ENCODE measurements at places on chromosomes 2 and 18. TPM values are rescaled to one million over a fixed set of nuclear protein-coding genes. Genes with fewer than 3 reads are reported as not detected.

COLEC11 gene
- 0.56 TPM for polyA plus RNA-seq

PSMD1 gene
- polyA plus RNA-seq: 69.0 TPM

LOXHD1 gene
- 2.8 TPM for polyA plus RNA-seq

PCBP1 gene
- polyA plus RNA-seq: 290 TPM

CXCR2 gene
- 0.18 TPM for polyA plus RNA-seq

SERPINB7 gene
- 0.35 TPM for polyA plus RNA-seq

CCDC74A gene
- polyA plus RNA-seq: 2.0 TPM

DAW1 gene
- polyA plus RNA-seq: not detected

DYNAP gene
- not detected for polyA plus RNA-seq

TCF4 gene
- polyA plus RNA-seq: 105 TPM

PSMA8 gene
- polyA plus RNA-seq: not detected

NAGK gene
- 81.5 TPM for polyA plus RNA-seq

NOSTRIN gene
- 9.6 TPM for polyA plus RNA-seq

CYBRD1 gene
- polyA plus RNA-seq: 73.0 TPM

SCYGR4 gene
- polyA plus RNA-seq: not detected

RAX gene
- polyA plus RNA-seq: not detected

COMMD1 gene
- 43.4 TPM for polyA plus RNA-seq

ANKZF1 gene
- polyA plus RNA-seq: 29.5 TPM

DNA sequence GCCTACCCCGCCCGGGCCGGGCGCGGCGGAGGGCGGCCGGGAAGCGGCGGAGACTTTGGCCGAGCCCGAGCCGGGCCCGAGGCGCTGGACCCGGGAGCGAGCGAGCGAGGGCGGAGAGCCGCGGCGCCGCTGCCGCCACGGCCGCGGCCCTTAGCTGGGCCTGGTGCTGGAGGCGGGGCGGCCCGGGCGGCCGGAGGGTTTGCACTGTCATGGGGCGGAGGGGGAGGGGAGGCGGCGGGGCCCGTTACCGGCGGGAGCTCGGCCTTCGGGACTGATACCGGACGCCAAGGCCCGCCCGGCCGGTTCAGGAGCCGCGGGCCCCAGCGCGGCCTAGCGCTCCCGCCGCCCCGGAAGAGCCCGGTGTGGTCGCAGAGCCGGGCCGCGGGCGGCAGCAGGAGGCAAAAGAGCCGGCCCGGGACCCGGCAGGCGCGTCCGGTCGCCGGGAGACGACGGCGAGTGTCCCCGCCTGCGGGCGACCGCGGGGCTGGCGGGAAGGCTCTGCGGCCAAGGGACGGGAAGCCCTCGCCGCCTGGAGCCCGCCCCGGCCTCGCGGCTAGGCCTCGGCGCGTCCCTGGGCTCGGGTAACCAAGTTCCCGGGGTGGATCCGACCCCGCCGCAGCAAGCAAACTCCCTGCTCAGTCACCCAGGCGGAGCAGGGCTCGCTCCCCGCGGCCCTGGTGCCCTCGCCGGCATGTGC, 697 bp downstream of the KCMF1 start:
- DNase-seq: peak; percentile 63

- DNase-seq: no peak
Observed at GRCh38 chr2:46082531-46083485, 214.4 kb upstream of the EPAS1 start.

- DNase-seq: no peak
Observed at GRCh38 chr2:135685361-135685760, 56.3 kb upstream of the UBXN4 start.

DNA sequence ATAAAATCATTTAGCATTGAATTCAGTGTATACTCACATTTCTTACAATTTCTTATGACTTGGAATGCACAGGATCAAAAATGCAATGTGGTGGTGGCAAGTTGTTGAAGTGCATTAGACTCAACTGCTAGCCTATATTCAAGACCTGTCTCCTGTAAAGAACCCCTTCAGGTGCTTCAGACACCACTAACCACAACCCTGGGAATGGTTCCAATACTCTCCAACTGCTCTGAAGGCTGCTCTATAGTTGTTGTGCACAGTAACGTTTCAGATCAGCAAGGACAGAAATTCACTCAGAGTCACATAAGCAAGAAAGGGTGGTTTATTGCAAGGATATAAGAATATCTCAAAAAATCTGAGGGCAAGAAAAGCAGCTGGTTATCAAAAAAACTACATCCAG, 6.5 kb downstream of the GKN1 start:
- DNase-seq: no peak

DNA sequence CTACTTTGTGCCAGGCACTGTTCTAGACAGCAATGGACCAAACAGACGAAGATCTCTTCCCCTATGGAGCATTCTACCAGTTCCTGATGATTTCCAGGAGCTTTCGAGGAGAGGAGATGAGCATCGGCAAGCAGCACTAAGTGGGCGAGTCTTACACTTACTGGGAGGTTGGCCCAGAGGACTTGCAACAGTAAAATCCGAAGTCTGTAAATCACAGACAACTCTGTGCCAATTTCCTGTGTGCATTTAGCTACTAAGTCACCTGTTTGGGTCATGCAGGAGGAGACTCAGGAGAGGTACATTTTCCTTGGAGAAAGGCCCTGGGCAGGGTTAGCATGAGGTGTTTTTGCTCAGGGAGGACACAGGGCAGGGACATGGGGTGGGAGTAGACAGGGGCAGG, 58.9 kb downstream of the TRPM8 start:
- DNase-seq: no peak

GRCh38 chr2:18503376-18504228, 56.9 kb downstream of the RDH14 start:
- DNase-seq: no peak

GRCh38 chr2:27375513-27376099, 4.9 kb downstream of the ZNF513 start:
- no peak for DNase-seq

DNA sequence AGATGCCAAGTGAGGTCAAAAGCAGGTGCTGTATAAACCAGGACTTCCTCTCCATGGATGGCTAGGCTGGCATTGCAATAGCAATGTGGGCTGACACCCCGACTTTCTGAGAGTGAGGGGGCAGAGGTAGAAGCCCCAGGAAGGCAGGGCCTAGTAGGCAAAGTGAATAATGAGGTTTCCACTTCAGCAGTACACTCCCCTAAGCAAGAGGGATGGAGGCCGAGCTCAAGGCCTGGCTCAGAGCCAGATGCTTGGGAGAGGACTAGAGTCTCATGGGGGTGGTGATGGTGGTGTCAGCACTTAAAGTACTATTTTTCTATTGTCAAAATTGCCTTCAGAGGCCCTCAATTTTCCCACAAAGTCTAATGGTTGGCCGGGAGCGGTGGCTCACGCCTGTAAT, 41.6 kb upstream of the HK2 start:
- DNase-seq: no peak

GRCh38 chr2:74515271-74515980, 1.2 kb downstream of the TLX2 start:
- no peak for DNase-seq
